ENCODE measurements at places on chromosomes 11 and 22. TPM values are rescaled to one million over a fixed set of nuclear protein-coding genes. Genes with fewer than 3 reads are reported as not detected.

LRRC32 gene
- total RNA-seq = 0.53 TPM

DNA sequence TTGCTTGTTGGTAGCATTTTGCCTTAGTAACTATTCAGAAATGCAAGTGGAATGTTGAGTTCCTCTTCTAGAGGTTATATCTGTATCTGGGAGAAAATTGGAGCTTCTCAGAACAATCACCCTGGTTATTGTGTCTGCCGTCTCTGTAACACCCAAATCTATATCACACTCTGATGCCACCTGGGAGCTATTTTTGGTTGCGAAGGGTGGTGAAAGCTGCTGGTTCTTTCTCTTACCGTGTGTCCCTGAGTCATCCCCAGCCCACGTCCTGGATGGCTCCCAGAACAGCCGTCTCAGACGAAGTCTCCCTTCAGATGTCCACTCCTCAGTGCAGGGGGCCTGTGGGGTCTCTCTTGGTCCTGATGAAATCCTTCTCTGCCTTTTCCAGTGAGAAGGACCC lies 83.5 kb downstream of the C22orf31 start:
- no peaks in the 10 kb centered on the region for H3K36me3 ChIP-seq
- no peak for DNase-seq
- H3K4me1 ChIP-seq = no peaks in the 10 kb centered on the region
- H3K4me3 ChIP-seq = no peak overlapping the region
- H3K27me3 ChIP-seq = no peaks in the 10 kb centered on the region

FGF4 gene
- not detected for total RNA-seq

DNA sequence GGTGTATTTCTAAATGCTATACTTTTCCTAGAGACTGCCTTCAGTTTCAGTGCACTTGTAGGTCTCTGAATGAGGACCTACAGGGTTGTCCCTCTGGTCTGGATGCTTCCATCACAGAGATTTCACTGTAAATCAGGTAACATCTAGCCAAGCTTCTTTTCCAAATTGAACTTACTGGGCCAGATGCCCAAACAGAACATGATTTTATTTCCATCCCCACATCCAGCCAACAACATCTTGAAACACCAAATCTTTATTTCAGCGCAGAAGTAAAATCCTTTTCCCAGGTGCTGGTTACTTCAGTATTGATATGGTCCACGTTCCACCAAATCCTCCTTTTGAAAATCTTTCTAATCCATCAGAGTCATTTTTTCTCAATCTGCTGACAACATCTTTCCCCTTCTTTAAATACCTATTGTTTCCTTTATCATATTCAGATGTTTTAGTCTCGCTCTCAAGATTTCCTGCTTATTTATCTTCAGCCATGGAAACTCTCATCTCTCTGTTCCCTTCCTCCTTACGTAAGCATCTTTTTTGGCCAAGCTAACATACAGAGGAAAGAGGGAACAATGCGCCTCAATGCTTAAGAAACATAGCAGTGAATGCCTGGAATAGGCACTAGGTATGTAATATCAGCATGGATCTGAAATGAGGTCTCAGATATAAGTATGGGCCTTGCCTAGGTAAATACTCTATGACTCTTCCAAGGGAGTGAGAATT lies 201.2 kb upstream of the MTNR1B start:
- DNase-seq = no peak
- no peak overlapping the region for H3K27ac ChIP-seq
- H3K4me3 ChIP-seq = no peak overlapping the region
- H3K27me3 ChIP-seq = no peaks in the 10 kb centered on the region
- no peaks in the 10 kb centered on the region for H3K36me3 ChIP-seq
